ENCODE measurements at places on chromosomes 13 and 19. TPM values are rescaled to one million over a fixed set of nuclear protein-coding genes. Genes with fewer than 3 reads are reported as not detected.

DNA sequence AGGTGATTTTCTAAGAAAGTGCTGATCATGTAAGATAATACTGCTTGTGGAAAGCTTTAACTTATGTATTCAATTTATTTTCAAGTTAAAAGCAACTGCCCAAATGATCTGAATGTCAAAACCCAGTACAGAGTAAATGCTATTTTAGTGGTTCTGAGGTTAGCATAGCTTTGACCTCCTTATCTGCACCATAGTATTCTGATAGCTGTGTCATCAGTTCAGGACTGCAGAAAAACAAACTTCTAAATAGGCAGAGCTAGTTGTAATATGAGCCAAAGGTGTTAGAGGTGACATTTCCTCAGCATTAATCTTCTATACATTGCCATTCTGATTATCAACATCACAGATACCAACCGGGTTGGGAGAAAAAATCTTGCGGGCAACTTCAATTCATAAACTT, 758.7 kb downstream of the SLITRK5 start:
- no peak for DNase-seq

DNA sequence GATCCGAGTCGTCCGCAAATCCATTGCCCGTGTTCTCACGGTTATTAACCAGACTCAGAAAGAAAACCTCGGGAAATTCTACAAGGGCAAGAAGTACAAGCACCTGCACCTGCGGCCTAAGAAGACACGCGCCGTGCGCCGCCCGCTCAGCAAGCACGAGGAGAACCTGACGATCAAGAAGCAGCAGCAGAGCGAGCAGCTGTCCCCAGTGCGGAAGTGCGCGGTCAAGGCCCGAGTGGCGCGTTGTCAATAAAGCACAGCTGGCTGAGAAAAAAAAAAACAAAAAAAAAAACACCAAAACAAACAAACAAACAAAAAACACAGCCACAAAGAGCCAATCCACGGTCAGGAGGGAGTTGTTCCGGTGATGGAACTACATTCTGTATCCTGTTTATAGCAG, 4.7 kb upstream of the GNA15 start:
- DNase-seq: no peak

DNA sequence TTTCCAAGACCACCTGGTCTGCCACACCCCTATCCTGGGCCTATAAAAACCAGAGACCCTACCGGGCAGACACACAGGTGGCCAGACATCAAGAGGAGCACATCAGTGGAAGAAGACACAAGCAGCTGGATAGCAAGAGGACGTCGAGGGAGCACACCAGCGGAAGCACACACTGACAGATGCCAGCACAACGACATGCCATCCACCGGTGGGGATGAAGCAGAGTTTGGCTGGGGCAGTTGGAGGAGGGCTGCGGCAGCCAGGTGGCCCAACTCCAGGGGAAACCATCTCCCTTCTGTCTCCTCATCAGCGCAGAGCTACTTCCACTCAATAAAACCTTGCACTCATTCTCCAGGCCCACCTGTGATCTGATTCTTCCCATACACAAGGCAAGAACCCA, 200.6 kb downstream of the PCDH17 start:
- DNase-seq: no peak

KCTD15 gene
- 73.5 TPM for total RNA-seq

DNA sequence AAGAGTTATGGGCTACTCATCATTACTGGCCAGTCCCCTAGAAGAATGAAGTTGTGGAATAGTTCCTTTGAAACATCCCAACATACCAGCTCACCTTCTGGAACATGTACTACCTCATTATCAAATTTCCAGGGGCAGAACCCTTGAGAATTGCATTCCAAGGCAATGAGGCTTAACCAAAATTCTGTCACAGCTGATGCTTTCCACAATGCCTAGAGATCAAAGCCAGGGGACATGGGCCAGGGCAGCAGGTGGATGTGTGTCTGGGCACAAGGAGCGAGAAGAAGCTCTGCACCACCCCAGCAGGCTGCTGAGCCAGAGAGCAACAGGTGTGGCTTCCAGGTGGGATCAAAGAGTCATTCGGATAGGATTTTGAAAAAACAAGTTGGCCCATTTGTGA, 362.1 kb downstream of the EFNB2 start:
- DNase-seq: peak; percentile 85

DNA sequence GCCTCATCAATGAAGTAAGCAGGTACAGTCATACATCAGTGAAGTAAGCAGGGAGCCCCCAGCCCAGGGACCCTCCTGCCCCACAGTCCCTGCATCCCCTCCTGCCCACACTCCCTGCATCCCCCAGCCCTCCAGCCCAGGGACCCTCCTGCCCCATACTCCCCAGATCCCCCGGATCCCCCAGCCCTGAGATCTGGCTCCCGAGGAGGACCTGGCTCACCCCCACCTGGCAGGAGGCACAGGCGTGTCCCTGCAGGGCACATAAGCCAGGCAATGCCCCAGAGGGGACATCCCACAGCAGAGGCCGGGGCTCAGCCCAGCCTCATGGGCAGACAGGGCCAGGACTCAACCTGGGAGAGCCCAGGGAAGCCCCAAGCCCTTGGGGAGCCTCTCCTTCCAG, 53.6 kb upstream of the TPM4 start:
- DNase-seq: no peak

DNA sequence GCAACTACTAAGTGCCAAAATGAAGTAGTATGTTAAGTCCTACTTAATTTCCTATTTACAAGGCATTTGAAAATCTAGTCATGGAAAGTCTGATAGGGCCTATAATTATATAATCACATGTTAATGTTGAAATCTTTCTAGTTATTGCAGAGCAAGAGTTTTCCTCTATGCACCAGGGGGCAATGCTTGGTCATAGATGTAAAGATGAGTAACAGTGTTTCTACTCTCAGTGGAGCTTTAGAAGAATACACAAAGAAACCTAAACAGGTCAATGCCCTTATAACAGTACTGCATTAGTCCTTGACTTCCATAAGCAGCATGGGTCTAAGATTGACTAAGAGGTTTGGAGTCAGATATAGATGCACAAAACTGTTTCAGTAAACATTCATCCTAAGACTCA, 218.7 kb downstream of the KCTD12 start:
- no peak for DNase-seq

DNA sequence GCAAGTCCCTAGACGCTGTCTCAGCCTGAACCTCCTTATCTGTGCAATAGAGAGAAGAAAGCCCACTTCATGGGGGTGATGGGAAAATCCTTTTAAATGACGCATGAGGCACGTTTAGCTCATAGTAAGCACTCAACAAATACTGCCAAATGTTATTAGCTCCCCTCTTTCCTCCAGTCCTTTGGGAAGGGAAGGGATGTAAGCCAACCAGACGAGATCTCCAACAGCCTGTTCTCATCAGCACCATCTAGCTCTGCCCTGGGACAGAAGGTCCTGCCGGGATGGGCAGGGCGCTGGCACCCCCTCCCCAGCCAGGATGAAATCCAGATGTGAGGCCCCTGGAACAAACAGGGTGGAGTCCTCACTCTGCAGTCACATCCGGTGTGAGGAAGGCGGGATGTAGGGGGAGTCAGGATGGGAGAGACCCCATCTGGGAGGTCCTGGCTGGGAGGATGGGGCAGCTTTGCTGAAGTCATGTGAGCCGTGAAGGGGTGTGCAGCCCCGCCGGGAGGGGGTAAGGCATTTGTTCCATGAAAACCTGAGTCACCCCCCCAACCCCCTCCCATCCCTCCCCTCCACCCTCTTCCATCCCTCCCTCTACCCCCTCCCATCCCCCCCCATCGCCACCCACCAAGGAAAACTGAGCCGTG, 4.6 kb downstream of the S1PR2 start:
- DNase-seq: no peak

- no peak for DNase-seq
Observed at GRCh38 chr13:61728471-61728870, 312.8 kb upstream of the PCDH20 start.

MEIOSIN gene
- total RNA-seq: not detected

DNA sequence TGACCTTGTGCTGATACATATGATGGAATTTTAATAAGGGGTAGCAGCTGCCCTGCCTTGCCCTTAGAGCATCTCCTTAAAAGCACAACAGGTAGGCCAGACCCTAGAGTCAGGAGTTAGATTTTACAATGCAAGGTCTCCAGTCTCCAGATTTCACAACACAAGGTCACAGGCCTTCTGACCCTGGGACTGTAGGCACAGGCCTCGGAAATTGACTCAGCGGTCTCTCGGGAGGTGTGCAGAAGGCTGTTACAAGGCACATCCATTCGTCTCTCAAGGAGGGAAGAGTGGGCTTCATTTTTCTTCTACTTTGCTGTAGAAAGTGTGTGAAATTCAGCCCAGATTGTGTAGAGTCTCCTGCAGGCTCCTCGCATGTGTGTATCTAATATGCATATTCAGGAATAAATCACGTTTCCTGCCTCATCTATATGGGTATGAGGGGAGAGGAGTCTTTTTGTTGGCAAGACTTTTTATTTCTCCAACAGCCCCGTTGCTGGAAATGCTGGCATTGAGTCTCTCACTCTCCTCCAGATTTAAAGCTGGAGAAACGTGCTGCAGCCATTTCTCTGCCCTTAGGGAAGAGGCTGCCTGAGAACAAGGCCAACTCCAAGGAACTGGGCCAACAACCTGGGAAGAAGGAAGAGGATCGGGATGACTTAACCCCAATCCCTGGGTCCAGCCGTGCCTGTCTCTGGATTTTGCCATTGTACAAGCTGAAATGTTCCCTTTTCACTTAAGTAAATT, 24.5 kb downstream of the UQCRFS1 start:
- DNase-seq: no peak

Data from kidney epithelial cell (primary cell).